Activated T-cell treated with anti-CD3 and anti-CD28 coated beads for 48 hours (primary cell): ENCODE measurements at places on chromosomes 1 and 21.

GRCh38 chr21:25501462-25501861 is 105.8 kb downstream of the MRPL39 start:
- no peak for DNase-seq

DNA sequence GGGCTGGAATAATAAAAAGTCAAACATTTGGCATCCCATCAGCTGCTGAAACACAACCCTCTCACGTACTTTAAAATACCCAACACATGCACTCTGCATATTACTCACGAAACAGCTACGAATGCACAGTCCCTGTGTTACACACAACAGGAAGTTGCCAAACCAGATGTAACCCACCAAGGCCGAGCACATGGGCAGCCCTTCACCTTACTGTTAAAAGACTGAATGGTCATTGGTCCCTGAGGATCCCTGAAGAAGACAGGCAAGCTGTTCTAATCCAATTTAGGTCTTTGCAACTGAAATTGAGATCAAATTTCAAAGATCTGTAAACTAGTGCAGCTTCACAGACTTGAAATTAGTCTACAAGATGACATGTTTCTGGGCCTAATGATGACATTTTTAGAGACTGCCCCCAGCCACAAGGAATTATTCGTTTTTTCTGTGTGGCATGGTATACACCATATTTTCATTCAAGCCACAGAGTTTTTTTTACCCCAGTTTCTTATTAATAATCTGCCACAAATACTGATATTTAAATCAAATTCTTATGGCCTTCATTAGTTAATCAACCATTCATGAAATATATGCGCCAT is 25.6 kb upstream of the IER5 start:
- DNase-seq = no peak

DNA sequence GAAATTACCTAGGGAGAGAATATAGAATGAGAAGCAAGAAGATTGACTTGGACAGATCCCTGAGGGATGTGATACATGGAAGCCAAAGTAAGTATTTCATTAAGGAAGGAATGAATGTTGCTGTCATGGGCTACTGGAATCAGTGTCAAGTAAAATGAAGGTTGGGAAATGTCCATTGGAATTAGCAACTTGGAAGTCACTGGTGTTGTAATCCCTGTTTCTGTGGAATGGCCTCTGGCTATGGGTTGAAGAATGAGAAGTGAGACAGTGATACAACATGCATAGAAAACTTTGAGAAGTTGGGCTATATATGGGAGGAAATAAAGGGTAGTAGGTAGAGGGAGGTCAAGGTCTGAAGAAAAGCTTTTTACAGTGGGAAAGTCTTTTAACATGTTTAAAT is 54.7 kb downstream of the CCDC18 start:
- DNase-seq = no peak

DNA sequence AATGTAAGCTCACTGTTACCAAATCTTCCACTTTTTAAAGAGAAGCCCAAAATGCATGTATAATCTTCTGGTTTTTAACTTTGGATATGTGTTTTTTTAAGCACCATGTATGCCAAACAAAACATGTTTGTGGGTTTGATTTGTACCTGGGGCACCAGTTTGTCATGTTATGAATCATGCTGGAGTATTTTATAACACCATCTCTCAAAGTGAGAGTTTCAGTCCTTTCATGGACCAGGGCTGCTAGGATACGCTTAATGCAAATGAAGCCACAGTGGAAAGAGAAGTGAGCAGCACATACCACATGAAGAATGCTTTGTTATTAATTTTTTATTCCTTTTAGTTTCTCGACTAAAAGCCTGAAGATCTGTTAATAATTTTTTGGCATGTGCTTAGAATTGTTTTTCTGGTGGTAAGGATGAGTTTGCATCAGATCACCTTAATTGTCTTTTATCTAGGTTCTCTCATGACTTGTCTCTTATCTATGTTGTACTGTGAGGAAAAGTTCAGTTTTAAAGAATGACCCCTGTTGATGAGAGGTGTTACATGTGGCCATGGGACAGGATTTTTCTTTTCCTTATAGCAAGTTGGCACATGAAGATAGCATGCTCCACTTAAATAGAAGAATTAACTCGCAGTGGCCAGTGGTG is 2.0 kb upstream of the RABGAP1L start:
- no peak for DNase-seq

DNA sequence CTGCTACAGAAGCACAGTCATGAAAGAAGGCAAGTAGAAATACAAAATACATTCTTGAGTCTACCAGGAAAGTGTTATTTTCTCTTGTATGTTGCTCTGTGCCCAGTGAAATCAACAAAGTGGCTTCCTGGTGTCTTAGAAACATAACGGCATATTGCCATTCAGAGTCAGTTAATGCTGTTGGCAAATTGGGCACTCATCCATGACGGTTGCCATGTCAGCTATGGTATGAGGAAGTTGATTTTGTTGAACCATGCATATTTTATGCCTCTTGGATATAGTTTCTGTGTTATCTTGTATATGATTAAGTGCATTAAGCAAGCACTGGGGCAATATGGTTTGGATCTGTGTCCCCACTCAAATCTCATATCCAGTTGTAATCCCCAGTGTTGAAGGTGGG is 153.1 kb upstream of the CXADR start:
- DNase-seq = no peak
